T-helper 1 cell (primary cell): ENCODE measurements at places on chromosomes 1 and 21.

- no peak for DNase-seq
Observed at GRCh38 chr1:119915517-119915916, 19.2 kb upstream of the ADAM30 start.

- DNase-seq: no peak
Observed at GRCh38 chr1:11068600-11069473, 9.0 kb upstream of the SRM start.

- no peak for DNase-seq
Observed at GRCh38 chr1:76587212-76587611, 280.1 kb upstream of the ST6GALNAC5 start.

GRCh38 chr1:175070818-175071217 is 3.2 kb downstream of the TNN start:
- DNase-seq: no peak

DNA sequence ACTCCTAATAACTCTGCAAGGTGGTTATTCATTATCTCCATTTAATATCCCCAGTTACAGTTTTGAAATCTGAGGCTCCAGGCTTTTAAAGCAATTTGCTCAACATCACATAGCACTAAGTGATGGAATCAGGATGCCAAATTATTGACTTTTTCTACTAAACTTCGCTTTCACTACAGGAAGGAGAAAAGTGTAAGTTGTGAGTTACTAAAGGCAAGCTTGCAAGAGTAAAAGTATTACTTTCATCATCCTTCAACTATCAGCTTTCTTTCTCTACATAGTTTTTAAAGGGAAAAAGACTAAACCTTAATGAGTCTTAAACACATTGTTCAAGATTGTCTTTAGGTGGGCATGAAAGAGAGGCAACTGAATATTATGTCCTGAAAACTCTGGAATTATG is 1.8 kb downstream of the OSBPL9 start:
- no peak for DNase-seq

DNA sequence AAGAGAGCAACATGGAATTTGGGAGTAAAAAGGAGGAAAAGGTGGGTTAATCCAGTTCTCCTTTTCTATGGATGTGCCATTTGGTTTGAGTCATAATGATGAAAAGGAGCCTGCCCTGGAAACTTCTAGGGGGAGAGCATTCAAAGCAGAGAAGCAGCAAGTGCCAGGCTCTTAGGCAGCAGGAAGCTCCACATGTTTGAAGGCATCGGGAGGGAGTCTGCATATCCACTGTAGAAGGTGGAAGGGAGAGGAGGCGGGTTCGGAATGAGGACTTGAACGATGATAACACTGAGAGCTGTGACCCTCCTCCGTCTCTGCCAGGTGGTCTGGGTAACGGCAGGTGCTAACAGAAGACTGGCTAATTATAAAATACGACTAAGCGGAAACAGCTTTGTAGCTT is 128.2 kb downstream of the RYR2 start:
- no peak for DNase-seq

- DNase-seq: no peak
Observed at GRCh38 chr1:228095938-228096337, 7.2 kb downstream of the C1orf35 start.

DNA sequence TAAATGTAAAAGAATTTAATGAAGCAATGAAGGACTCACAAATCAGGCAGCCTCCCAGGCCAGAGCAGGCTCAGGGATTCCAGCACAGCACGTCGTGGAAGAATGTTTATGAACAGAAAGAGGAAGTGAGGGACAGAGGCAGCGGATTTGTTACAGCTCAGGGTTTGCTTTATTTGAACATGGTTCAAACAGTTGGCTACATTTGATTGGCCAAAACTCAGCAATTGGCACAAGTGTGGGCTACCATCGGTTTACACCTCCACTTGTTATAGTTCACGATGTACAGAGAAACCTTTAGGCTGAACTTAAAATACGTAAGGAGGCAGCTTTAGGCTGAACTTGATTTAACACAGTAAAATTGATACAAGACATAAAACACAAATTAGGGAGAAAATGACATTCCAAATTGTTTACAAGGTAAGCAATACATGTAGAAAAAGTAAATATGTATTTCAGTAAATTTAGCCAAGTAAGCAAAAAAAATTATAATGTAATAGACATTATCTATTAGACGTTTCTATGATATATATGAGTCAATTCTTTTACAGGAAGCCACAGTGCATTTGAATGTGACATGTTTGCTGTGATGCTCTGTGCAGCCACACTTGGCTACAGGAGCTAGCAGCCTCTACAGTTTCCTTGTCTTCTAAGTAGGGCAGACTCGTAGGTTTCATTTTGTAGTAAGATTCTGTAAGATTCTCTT is 126.5 kb downstream of the ADSS2 start:
- peak; percentile 79 for DNase-seq

- no peak for DNase-seq
Observed at GRCh38 chr1:226809785-226810571, 60.4 kb upstream of the PSEN2 start.
